ENCODE measurements at places on chromosomes 1 and 21.
A peak's percentile ranks its signal among the peaks of the same experiment; 100 is the strongest.

DNA sequence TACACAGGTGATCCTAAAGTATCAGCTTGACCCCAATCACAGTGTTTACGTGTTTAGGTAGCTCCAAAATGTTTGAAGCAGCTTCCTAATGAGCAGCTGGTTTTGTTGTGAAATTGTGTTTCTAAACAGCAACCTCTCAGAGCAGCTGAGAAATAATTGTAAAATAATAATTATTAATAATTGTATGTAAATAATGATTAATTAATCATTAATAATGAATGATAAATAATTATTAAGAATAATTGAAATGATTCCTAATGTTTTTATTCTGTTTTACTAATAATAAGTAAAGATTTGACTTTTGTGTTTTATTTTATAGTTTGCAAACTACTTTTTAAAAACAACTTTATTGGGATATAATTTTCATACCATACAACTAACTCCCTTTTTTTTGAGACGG lies 182.2 kb downstream of the URB2 start:
- no peak for DNase-seq

- no peak for DNase-seq
Observed at GRCh38 chr1:64983110-64983509, 16.8 kb upstream of the JAK1 start.

GRCh38 chr21:30935121-30935888 lies 53.9 kb upstream of the KRTAP11-1 start:
- DNase-seq, result no peak

GRCh38 chr21:36059823-36060158 lies 535 bp downstream of the SETD4 start:
- DNase-seq, result no peak

DNA sequence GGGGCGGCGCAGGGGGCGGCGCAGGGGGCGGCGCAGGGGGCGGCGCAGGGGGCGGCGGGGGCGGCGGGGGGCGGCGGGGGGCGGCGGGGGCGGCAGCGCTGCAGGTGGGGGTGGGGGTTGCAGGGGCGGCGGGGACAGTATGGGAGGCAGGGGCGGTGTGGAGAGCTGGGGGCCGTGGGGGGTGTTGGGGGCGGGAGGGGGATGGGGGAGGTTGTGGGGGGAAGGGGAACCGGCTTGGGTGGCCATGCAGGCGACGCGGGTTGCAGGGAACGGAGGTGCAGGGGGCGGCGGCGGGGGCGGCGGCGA lies 13.0 kb upstream of the SLC19A1 start:
- no peak for DNase-seq

DNA sequence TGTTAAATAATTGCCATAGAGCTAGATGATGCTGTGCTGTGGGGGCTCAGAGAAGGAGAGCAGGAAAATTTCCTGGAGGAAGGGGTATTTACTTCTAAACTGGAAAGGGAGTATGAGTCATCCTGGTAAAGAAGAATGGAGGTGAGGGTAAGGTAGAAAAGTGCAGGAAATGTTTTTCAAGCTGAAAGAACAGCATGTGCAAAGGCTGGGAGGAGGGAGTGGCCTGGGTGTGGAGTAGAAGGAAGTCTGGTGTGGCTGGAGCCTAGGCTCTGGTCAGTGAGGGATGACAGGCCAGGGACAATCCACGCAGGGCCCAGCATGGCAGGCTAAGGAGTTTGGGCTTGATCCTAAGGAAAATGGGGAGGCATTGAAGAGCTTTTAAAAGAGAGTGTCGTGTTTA lies 45.9 kb downstream of the MATN1 start:
- DNase-seq, result no peak

DNA sequence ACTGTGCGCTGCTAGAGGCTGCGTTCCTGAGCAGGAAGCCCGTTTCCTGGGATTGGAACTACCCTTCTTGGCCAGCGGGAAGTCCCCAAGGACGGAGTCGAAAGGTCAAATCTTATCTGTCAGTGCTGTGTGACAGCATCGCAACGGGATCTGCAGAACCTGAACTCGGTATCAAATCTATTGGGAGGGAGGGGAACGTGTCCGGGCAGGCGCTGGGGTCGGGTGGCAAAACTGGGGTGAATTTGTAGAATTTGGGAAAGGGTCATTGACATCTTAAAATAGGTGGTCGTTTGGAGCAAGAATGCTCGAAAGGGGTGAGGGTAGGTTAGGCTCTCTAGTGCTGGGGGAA lies 725 bp upstream of the ARPC5 start:
- DNase-seq, result no peak

DNA sequence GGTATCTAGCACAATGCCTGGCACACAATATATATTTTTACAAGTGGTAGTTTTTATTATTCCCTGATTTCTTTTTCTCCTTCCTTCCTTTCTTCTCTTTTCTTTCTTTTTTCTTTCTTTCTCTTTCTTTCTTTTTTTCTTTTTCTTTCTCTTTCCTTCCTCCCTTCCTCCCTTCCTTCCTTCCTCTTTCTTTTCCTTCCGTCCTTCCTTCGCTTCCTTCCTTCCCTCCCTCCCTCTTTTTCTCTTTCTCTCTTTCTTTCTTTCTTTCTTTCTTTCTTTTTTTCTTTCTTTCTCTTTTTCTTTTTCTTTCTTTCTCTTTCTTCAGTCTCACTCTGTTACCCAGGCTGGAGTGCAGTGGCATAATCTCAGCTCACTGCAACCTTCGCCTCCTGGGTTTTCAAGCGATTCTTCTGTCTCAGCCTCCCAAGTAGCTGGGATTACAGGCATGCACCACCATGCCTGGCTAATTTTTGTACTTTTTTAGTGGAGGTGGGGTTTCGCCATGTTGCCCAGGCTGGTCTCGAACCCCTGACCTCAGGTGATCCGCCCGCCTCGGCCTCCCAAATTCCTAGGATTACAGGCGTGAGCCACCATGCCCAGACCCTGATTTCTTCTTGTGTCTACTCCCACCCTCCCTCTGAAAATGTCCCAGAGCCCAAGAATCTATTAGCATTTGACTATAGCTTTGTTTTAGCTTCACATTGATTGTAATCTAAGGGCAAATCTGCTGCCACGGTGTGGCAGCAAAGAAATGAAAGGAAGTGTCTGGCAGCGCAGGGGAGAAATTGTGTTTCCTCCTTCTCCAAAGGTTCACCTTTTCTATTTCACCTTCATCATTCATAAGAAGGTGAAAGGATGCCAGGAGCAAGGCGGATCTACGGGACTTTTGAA lies 19.9 kb upstream of the ABCB10 start:
- DNase-seq, result no peak

GRCh38 chr1:169546087-169546995 lies 39.9 kb downstream of the F5 start:
- peak; percentile 32 for DNase-seq

DNA sequence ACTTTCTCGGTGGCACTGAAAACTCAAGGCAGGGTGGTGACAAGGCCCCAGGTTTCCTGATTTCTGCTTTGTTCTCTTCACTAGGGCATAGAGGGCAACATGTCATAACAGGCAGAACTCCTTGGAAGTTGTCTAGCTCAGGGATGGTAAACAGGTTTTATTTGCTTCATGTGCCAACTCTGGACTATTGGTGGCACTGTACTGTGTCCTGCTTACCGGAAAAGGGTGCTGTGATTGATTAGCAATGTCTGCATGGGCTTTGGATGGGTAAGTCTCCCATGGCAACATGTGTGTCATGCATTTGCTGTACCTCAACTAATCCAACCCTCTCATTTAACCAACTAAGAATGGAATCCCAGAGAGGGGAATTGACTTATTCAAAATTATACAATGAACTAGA lies 70.7 kb upstream of the USP24 start:
- no peak for DNase-seq

GRCh38 chr21:28856588-28857250 lies 136.0 kb downstream of the LTN1 start:
- DNase-seq, result no peak

DNA sequence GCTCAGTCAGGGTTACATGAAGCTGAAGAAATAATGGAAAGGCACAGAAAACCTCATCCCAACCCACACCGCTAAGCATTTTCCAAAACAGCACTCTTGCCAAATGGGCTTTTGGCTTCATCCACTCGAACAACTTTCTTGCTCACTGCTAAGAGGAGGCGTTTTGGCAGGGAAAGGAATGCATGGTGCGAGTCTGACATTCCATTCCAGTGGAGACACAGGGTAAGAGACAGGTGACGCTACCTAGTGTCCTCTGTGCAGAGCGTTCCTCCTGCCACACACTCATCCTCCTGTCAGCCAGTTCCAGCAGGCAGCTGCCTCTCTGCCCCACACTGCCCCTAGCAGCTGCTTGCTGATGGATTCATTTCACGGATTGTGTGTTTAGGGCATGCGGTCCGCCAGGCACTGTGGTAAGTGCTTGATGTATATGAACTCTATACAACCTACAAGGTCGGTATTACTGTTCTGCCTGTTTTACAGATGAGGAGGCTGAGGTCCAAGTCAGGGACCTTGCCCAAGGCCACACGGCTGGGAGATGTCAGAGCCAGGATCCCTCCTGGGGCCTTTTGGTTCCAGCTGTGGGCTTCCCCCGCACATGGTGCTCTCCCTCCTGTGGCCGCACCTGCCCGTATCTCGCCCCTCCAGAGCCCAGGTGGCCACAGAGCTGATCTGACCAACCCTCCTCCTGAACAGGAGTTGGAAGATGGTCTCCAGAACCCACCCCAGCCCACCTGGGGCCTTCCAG lies 25.7 kb upstream of the BACE2 start:
- DNase-seq, result no peak

DNA sequence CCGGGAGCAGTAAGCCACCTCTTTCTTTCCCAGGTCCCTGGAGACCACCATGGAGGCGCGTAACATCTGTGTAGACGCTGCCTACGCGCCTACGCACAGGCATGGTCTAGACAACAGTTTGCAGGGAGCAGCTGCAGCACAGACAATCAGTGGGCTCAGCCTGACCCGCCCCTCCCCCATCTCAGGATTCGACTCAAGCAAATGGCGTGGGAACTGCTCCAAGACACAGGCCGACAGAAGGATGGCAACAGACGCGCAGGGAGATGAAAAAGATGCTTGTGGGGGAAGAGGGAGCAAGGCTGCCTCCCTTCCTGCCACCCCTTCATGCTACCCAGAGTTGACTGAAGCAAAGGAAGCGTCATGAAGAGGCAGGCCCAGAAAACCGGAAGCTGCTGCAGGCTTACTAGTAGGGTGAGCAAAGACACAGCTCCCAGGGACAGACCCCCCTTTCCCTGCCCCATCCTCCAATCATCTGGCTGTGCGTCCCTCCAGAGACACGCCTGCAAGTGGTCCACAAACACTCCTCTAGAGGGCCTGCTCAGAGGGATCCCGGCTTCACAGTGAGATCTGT lies 19.5 kb downstream of the STK40 start:
- no peak for DNase-seq

- no peak for DNase-seq
Observed at GRCh38 chr1:110487726-110488125, 31.2 kb downstream of the KCNA10 start.

DNA sequence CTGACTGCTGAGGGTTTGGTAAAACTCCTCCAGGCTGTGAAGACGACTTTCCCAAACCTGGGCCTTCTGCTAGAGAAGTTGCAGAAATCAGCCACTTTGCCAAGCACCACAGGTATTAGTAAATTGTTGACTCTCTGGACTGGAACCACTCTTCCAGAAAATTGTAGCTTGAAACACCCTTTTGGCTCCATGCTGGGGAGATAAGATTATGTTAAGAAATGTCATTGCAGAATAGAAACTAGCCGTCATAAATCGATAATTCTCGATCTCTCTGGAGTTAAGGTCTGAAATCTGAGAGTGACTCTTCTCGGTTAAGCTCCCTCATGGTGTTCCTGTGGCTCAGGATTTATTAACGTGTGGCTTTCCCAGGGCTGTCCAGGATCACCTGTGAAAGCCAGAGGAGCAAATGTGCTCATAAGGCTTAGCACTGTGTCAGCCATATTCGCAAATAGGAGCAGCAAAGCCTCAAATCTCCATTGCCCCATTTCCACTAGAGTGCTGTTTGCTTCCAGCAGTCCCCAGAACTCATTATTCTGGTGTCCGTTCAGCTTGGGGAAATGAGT lies 54.6 kb downstream of the ZBTB40 start:
- DNase-seq, result no peak

DNA sequence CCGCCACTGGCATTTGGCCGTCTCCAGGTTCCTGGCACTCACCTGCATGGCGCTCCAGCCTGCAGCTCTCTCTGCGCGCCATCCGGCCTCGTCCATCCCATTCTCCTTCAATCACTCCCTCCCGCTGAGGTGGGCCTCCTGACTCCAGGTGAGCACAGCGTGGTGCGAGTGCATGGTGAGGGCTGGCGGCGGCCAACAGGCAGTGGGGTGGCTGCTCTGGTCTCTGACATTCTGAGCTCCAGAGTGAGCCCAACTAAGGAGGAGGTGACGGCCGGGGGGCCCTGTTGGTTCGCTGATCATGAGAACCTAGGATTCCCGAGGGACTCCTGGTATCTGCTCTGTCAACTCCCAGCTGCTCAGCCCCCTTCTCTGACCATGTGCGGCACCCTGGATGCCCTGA lies 130.4 kb downstream of the AJAP1 start:
- no peak for DNase-seq

DNA sequence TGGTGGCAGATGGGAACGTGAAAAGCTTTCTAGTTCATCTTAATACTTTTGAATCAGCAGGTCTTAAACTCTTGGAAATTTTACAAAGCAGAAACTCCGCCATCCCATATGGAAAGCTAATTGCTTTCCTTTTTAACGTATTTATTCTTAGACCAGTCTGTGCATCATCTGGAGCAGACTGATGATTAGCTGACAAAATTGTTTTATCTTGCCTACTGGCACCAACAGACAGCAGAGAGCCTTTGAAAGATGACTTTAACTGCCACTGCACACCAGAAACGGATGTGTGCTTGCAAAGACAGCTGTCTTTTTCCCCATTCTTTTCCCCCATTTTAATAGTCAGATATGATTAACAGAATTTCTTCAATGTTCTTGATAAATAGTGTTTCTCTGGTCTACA lies 97.0 kb downstream of the PLD5 start:
- no peak for DNase-seq

DNA sequence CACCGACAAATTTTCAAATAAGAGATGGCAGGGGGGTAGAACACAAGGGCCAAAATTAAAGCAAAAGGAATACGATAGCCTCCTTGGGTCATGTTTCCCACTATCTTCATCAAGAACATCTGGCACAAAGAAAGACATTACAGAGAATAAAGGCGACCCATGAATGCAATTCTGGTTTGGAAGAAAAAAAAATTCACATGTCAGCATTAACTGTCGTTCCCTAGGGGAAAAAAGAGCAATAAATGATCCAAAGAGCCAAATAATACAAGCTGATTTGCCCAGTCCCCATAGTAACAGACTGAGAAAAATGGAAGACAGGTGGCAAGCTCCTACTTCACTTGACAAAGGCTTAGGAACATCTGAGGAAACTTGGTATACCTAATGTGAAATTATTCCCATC lies 4.5 kb downstream of the STIL start:
- DNase-seq, result no peak

DNA sequence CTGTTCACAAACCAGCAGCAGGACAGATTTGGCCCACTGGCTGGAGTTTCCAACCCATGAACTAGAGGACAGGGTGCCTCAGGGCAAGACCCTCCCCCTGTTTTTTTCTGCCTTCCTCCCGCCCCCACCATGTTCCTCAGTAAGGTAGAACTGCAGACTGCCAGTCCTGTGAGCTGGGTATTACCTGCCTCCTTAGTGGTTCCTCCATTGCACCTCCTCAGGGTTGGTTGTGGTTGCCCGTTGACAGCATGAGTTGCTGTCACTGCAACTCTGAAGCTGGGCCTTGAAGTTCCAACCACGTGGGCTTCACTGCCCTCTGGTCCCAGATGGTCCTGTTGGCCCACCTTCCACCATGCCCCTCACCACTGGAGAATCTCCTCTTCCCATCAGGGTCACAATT lies 28.8 kb downstream of the TENT5C start:
- no peak for DNase-seq

GRCh38 chr1:65820983-65821382 lies 28.3 kb downstream of the PDE4B start:
- DNase-seq, result no peak

Data from KG1 (cell line).